Stimulated activated CD4-positive, alpha-beta T cell treated with anti-CD3 and anti-CD28 coated beads, Interleukin-4, amount 100 ng/mL, for 48 hours (primary cell): ENCODE measurements at places on chromosomes 4 and X.

- no peak for DNase-seq
Measured at GRCh38 chrX:31293409-31293808, 221.6 kb upstream of the FTHL17 start.

- DNase-seq, result no peak
Measured at GRCh38 chr4:157012296-157012695, 40.7 kb upstream of the PDGFC start.

DNA sequence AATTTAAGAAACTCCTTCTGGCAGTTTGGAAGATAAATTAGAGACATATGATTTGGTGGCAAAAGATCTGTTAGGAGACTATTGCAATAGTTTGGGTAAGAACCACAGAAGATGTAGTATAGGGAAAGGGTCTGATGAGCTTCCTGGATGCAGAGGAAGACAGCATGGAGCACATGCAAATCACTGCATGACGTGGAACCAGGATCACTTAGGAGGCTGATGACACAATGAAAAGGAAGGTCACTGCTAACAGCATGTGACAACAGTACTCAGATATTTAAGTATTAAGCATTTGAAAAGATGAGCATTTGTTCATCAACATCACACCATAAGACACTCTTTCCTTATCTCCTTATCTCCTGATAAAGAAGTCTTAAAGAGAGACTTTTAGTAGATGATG is 167.8 kb upstream of the LDB2 start:
- DNase-seq, result no peak

- no peak for DNase-seq
Measured at GRCh38 chrX:139332441-139332840, 198.1 kb upstream of the F9 start.

DNA sequence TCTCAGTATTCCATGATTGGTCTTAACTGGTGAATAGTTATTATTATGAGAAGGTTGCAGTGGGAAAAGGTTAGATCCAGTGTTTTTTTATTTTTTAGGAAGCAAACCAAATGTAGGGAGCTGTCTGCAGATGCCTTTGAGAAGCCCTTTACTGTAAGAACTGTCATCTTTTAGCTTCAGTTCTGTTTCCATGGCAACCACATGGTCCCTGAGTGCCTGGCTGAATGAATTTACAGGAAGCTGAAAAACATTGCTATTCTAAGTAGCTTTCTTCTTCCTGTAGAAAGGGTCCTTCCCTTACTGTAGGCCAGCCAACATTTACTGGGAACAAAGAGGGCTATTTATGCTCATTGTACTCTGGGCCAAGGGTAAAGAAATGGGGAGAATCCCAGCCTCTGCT is 103.3 kb downstream of the DCLK2 start:
- no peak for DNase-seq

GRCh38 chr4:169758401-169758962 is 738 bp upstream of the HPF1 start:
- DNase-seq, result no peak

DNA sequence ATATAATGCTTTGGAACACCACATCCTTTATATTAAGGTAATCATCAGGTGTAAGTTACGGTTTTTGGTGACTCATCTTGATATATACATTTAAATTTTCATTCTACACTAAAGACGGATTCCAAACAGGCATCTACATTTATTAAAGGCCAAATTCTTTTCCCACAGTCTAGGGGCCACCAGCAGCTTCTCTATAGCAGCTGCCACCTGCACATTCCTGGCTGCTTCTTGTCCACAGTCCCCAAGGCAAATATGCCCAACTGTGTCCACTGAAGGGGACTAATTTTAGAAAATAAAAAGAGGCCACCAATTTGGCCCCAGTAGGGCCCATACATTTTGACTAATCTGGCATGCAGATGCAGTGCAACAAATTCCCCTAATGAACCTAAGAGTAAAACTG is 96.6 kb downstream of the EFHC2 start:
- no peak for DNase-seq

DNA sequence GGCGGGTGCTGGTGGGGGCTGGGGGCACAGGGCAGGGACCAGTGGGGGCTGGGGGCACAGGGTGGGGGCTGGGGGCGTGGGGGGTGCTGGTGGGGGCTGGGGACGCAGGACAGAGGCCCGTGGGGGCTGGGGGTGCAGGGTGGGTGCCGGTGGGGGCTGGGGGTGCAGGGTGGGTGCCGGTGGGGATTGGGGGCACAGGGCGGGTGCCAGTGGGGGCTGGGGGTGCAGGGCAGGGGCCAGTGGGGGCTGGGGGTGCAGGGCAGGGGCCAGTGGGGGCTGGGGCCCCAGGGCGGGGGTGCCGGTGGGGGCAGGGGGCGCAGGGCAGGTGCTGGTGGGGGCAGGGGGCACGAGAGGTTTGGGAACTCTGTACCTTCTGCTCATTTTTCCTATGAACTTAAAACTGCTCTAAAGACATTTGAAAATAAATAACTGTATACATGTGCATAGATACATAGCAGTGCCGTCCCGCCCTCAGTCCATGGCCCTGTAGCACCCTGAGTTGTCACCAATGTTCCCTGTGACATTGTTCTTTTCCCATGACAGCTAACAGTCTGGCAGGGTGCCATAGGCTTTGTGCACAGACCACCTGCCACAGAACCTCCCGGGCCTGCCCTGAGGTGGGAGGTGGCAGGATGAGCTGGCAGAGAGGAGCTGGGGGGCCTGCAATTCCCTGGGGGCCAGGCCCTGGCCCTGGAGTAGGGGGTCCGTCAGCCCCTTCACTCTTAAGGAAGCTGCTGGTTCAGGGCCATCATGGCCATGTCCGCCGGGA is 35.6 kb upstream of the ADRA2C start:
- DNase-seq, result no peak

DNA sequence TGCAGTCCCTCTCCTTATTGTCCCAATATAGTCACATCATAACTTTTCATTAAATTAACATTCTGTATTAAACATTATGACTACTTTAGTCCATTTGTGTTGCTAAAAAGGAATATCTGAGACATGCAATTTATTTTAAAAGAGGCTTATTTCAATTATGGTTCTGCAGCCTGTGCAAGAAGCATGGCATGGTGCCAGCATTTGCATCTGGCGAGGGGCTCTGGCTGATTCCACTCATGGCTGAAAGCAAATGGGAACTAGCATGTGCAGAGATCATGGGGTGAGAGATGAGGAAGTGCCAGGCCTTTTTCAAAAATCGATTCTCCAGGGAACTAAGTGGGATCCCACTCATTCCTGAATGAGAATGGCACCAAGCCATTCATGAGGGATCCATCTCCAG is 476.3 kb upstream of the RPS6KA3 start:
- no peak for DNase-seq

GRCh38 chr4:24809815-24810405 is 14.5 kb downstream of the SOD3 start:
- no peak for DNase-seq

GRCh38 chr4:86878640-86879039 is 13.6 kb downstream of the C4orf36 start:
- DNase-seq, result no peak

DNA sequence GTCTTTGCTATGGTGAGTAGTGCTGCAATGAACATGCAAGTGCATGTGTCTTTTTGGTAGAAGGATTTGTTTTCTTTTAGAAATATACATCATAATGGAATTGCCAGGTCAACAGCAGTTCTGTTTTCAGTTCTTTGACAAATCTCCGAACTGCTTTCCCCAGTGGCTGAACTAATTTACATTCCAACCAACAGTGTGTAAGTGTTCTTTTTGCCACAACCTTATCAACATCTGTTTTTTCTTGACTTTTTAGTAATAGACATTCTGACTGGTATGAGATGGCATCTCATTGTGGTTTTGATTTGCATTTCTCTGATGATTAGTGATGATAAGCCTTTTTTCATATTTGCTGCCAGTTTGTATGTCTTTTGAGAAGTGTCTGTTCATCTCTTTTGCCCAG is 406.3 kb downstream of the DTHD1 start:
- DNase-seq, result no peak

DNA sequence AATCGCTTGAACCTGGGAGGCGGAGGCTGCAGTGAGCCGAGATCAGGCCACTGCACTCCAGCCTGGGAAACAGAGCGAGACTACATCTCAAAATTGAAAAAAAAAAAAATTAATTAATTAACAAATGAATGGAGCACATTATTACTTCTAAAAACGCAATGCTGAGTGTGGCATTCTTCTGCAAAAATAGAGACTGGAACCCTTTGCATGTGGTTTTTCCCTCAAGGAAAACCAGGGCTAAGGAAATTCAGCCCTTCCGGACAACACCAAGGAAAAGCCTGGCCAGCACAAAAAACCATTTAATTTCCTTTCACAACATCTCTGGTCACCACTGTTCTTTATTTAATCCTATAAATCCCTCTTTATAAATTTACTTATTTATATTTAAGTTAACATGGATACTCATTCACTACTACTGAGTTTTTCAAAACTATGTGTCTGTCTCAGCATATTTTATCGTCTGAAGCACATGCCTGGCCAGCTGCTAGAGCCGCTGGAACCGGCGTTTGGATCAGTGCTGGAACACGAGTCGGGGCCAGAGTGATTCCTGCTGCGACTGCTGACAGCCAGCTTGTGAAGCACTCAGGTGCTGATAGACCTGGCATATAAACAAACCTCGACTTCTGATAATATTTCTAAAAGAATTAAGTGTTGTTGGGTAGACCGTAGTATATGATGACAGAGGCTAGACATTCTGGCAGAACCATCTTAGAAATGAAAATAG is 84.5 kb upstream of the WWC2 start:
- no peak for DNase-seq

GRCh38 chrX:148878371-148878770 is 378.0 kb downstream of the AFF2 start:
- DNase-seq, result no peak

GRCh38 chr4:21879187-21879586 is 69.4 kb downstream of the KCNIP4 start:
- DNase-seq, result no peak

GRCh38 chrX:51737091-51737490 is 6.2 kb upstream of the GSPT2 start:
- DNase-seq, result no peak

- no peak for DNase-seq
Measured at GRCh38 chr4:114273238-114273637, 293.8 kb upstream of the ARSJ start.

- DNase-seq, result no peak
Measured at GRCh38 chr4:187232196-187232595, 508.5 kb upstream of the FAT1 start.

GRCh38 chrX:109299091-109299490 is 182.8 kb downstream of the GUCY2F start:
- DNase-seq, result no peak

DNA sequence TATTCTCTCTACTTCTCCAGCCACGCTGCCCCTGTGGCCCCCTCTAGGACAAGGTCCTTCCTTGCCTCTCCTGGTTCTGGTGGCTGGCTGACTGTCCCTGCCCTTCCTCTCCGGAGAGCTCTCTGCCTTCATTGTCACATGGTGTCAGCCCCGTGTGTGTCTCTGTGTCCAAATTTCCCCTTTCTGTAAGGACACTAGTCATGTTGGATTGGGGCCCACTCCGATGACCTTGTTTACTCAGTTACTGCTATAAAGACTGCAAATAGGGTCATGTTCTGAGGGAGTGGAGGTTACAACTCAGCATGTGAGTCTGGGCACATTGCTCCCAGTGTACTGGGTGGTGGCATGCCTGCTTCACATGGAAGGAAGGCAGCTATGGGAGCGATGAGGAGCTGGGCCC is 129.5 kb upstream of the PSAPL1 start:
- DNase-seq, result no peak

DNA sequence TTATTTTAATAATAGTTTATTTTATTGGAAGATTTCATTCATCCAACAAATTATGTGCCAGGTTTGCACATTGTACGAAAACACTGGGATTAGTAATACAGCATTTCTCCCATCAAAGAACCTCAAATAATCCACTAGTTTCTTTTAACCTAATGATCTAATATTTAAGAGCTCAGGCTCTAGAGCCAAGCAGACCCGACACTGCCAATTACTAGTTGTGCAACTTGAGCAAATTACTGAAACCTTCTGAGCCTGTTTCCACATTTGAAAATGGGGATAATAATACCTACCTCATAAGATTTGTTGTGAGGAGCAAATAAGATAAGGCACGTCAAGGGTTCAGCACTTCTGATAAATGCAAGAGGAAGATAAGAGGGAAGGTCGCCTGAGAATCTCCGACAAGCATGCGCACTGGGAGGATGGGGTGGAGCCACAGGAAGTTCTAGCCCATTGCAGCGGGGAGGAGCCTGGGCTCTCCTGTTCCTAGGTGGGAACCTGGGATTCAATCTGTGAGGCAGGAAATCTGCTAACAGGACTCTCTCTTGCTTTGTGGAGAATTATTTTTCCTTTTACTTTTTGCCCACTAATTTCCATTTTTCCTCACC is 141.5 kb upstream of the SMAD1 start:
- DNase-seq, result no peak

GRCh38 chrX:50098749-50099148 is 102.1 kb downstream of the AKAP4 start:
- DNase-seq, result no peak

DNA sequence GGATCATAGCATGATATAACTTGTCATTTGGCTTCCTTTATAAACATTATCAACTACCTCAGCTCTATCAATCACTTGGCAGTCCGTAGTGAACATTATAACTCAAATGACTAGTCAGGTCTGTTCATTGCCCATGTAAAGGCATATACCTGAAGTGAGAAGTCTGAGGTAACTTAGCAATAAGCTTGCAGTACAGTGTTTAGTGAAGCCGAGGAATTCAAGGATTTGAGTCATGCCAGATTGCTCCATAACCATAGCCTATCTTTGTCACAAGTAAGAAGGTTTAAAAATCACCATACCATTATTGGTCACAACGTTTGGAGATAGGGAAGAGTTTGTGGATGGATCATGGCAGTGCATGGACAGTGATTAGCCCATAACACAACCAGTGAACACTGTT is 41.6 kb downstream of the AR start:
- DNase-seq, result no peak

GRCh38 chr4:159655547-159655946 is 552.7 kb downstream of the RAPGEF2 start:
- no peak for DNase-seq

DNA sequence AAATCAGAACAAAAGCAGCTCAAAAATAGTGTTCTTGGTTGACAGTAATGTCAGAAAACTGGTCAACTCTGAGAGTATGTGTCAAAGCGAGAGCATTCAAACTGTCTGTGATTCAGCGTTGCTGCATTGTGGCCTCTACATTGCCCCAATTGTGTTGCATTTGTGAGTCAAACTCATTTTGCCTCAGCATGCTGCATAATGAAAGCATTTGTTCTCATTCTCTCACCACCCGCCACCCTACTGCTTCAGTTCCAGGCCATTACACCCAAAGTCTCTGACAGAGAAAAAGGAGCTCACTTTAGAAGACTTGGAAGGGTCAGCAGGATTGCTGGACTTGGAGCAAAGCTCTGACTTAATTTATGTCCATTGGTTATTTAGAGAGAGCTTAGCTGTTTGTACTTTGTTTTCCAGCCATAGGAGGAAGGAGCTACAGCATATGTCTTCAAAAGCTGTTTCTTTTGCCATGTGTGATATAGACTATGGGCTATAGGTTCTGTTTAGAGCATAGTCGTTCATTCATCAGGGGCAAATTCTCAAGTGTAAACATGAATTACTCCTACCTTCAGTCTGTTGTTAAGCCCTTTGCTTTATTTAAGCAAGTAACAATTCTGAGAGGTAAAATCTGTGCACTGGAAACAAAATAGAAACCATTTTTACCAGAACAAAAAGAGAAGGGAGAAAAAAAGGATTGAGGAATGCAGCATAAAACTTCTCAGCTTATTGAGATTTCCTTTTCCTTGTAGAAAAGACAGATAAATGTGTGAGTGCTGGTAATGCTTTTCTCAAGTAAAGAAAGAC is 153.4 kb upstream of the ANK2 start:
- no peak for DNase-seq
